ENCODE measurements at places on chromosomes 6 and 20.

GRCh38 chr6:21590346-21590745, 3.2 kb upstream of the SOX4 start:
- no peak for DNase-seq

DNA sequence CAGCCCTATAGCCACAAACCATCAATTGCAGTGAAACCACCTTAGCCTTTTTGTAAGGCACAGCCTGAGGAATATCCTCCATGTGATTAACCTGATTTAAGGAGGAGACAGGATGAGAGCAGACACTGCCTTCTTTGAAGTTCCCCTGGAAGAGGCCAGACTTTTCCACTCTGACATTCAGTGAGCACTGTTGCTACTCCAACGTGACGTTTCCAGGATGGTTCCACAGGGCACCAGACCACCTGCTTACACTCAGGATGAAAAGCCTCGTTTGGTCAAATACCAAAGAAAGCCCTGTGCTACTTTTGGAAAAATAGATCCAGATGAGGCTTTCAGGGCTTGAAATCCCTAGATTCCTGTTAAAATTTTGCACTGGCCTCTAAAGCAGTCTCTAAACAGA, 1102.1 kb upstream of the FLRT3 start:
- no peak for DNase-seq

DNA sequence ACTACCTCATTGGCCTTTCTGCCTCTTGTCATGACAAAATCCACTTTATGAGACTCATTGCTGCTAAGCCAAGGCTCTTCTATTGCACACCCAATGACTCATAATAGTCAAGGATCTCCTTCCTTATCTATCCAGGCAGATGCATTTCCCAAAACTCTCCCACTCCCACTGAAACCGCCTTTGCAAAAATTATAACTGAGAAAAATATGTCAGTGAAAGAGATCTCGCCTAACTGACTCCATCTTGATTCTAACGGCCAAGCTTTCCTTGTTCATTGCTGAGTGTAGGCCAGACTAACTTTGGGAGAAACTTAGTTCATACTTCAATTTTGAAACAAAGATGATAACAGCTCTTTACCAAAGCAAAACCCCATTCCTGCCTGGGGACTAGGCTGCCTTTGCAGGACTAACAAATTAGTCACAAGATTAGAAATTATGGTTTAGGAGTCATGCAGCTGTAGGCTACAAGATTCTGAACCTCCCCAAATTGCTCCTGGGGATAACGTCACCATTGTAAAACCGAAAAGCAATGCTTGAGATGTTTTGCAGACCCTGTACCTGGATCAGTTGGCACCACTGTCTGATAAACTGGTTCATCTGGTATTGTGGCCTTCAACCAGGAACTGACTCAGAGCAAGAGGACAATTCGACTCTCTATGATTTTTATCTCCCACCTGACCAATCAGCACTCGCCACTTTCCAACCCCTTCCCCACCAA, 47.1 kb downstream of the HAO1 start:
- no peak for DNase-seq

DNA sequence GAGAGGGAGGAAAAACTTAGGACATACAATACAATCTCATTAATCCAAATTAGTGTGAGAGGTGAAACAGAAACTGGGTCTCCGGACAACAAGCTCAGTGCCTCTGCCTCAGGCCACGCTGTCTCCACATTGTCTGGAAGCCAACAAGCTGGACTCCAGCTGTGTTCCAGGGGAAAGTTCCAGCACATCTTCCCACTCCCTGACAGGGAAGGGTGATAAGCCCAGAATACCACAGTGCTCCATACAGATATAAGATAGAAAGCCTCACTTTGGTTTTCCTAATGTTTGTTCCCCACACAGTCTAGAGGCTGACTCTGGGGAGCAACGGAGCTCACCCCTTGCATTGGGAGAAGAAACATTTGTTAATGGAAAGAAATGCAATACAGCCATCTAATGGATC, 117.1 kb upstream of the SPTLC3 start:
- no peak for DNase-seq

GRCh38 chr6:151374036-151374683, 17.2 kb downstream of the ZBTB2 start:
- no peak for DNase-seq

DNA sequence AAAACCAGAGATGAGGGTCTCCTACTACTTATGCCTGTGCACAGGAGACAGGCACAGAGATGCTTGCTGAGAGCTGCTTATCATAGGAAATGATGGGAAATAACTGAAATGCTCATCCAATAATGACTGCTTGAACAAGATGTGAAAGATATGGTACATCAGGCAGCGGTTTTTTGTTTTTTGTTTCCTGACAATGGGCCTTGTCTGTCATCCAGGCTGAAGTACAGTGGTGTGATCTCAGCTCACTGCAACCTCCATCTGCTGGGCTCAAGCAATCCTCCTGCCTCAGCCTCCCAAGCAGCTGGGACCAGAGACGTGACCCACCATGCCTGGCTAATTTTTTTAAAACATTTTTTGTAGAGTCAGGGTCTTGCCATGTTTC, 1.2 kb upstream of the RIPOR3 start:
- DNase-seq: no peak

DNA sequence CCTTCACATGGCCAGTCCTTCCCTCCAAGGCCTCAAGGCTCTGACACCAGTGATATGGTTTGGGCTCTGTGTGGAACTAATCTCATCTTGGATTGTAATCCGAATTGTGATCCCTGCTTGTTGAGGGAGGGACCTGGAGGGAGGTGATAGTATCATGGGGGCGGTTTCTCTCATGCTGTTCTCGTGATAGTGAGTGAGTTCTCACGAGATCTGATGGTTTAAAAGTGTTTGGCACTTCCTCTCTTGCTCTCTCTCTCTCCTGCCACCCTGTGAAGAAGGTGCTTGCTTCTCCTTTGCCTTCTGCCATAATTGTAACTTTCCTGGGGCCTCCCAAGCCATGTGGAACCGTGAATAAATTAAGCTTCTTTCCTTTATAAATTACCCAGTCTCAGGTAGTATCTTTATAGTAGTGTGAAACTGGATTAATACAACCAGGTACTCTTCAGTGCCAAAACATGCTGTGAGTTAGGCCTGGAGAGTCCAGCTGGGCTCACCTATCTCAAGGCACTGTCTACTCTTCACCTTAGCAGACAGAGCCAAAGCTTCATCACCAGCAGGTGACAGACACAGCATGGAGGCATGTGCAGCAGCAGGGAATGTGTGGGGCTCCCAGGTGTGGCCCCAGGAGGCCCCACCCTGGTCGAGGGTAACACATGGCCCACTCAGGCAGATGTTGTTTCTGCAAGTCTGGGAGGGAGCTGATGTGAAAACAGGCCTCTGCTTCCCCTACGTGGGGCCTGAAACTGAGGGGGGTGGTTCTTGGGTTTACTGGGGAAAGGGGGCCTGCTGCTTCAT, 97.5 kb upstream of the CDYL start:
- no peak for DNase-seq

DNA sequence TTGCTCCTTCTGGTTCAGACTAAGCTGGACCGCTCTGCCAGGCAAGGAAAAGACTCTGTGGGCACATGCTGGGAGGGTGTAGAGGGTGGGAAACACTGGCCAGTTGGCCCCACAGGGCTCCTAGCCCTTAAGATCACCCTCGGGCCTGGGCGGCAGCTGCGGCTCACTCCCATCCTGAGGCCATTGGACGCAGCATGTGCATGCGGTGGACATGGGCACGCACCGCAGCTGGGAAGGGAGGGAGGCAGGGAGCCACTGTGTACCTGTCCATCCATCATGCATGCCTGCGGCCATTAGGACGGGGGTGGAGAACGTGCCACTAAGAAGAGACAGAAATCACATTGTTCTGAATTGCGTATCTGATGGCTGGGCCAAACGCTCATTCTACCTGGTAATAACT, 140.1 kb upstream of the THBS2 start:
- DNase-seq: no peak

GRCh38 chr20:38141889-38142494, 23.1 kb downstream of the TGM2 start:
- DNase-seq: no peak

- no peak for DNase-seq
These were observed 9.5 kb downstream of the MYL9 start for GRCh38 chr20:36550790-36551299.

DNA sequence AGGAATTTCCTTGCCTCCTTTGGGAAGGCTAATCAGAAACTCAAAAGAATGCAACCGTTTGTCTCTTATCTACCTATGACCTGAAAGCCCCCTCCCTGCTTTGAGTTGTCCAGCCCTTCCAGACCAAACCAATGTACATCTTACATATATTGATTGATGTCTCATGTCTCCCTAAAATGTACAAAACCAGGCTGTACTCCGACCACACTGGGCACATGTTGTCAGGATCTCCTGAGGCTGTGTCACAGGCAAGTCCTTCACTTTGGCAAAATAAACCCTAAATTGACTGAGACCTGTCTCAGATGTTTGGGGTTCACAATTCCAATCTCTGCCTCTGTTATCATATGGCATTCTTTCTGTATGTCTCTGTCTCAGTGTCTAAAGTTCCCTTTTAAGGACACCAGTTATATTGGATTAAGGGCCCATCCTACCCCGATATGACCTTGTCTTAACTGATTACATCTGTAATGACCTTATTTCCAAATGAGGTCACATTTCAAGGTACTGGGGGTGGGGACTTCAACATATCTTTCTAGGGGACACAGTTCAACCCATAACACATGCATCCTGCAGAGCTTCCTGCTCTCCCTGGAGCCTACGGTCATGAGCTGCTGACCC, 513.5 kb upstream of the JARID2 start:
- DNase-seq: no peak

DNA sequence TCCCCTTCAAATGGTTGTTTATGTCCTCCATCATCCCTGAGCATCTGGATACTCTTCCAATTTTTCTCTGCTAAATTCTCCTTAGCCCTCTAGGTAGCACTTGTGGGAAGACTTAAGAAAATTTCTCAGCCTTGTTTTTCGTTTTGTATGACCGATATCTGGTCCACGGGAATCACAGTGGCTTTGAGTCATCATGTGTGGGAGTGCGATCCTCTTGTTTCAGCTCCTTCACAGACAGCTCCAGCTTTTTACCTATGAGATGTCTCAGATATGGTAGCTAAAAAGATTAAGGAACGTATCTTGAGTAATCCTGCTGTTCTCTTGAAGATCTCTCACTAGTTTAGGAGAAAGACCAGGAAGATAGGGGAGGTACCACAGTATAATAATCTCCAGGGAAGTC, 196.1 kb downstream of the GRM1 start:
- no peak for DNase-seq

- DNase-seq: no peak
These were observed 132.8 kb downstream of the DOK5 start for GRCh38 chr20:54608039-54608745.

- DNase-seq: no peak
These were observed 782 bp downstream of the TRMT11 start for GRCh38 chr6:125987026-125987617.

DNA sequence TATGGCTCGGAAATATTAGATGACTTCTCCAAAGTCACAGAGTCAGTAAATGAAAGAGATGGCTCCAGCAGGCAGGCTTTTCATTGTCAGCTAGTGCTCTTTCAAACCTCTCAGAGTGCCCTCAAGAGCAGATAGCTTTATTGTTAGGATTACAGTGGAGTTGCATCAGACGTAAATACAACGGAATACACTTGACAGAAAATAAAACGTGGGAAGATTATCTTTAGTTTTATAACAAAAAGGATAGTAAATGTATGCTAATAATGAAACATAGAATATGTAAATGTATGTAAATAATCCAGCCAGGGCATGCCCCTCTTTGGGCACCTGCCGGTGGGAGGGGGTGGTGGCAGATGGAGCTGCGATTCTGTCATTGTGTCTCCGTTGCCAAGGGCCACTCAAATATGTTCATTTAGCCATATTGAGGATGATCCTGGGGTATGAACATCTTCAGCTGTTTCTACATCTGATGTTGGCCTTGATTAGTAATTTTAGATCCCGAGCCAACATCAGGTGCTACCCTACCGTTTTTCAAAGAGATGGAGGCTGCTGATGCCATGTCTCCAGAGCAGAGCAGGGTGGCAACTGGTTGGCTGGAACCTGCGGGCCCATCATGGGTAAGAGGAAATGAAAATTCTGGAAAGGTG, 358.3 kb upstream of the SULF2 start:
- no peak for DNase-seq

DNA sequence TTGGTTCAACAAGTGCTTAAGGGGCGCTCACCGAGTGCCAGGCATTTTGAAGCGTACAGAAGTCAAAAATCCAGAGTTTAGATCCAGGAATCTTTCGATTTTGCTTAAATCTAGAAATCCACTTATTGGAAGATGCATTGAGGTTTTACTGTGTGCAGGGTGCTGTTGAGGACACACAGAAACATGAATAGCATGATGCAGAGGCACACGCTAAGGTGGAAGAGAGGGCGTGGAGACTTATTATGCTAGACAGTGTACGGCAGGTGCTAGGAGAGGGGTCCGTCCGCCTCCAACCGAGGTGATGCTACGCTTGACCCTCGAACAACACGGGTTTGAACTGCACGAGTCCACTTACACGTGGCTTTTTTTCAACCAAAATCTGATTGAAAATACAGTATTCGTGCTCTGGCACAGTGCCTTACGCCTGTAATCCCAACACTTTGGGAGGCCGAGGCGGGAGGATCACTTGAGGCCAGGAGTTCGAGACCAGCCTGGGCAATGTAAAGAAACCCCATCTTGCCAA, 1.0 kb upstream of the KIF13A start:
- DNase-seq: no peak

GRCh38 chr6:44696686-44697085, 309.2 kb downstream of the CDC5L start:
- no peak for DNase-seq

- no peak for DNase-seq
These were observed 403 bp downstream of the CDH26 start for GRCh38 chr20:59958626-59959025.

GRCh38 chr20:5316188-5317158, at the start of gene PROKR2:
TSS of gene PROKR2 (minus strand) at chr20:5316954. CDS start at chr20:5314369, 2,585 bp downstream.
- DNase-seq: no peak

DNA sequence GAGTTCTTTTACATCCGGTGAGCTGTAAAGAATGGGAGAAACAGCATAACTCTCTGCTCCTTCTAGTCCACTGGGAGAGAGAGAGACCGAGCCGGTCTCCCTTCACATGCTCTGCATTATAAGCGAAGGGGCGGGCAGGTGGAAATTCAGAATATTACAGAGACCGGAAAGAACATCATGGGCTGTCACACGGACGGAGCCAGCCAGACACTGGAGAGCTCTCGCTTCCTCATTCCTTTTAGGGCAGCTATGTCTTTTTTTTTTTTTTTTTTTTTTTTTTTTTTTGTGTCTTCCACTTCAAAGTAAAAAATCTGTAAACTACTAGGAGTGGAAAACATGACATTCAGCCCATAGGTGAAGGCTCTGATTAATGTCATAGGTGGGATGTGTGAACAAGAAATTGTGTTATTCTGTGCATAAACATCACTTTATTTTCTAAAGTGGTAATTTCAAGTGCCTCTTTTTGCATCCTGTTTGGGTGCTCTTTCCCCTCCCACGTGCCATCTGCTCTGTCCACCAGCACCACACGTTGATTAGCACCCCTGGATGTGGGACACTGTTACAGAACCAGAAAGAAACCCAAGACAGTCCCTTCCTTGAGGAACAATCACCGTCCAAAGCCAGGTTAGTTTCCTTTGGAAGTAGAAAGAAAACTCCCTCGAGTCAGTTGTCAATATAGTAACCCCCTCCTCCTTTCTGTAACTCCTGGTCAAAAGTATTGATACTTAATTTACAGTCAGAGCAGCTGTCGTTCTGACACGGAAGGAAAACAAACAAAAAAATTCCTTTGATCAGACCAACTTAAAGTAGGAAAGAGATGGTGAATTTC, at the start of gene TAGAP:
TSS of gene TAGAP (minus strand) at position 93 of the 829 bp plus-strand sequence. CDS start 845 bp downstream, outside the sequence.
- peak; percentile 68 for DNase-seq
